Kidney capillary endothelial cell (primary cell): ENCODE measurements at places on chromosomes 2 and 18.

DNA sequence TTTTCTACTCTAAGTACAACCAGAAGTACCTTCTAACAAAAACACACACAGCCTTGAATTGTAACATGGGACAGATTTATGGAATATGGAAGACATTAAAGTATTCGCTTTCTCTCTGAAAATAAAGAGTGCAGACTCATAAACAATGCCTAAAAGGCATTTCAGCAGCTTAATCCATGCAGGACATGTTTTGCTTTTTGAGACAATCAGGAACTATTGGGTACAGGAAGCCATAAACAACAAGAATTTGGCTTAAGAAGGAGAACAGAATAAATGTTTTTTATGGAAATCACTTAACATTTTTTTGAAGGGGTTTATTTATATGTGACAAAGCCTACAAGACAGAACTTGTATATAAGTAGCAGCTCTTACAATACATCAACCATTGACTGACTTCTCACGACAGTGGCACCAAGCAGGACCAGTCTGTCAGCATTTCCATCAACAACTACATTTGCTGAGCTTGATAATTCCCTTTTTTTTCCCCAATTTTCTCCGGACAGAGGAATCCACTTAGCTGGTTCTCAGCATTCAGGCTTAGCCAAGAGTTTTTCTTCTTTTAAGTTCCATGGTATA is 140.1 kb downstream of the EXOC6B start:
- DNase-seq: no peak

DNA sequence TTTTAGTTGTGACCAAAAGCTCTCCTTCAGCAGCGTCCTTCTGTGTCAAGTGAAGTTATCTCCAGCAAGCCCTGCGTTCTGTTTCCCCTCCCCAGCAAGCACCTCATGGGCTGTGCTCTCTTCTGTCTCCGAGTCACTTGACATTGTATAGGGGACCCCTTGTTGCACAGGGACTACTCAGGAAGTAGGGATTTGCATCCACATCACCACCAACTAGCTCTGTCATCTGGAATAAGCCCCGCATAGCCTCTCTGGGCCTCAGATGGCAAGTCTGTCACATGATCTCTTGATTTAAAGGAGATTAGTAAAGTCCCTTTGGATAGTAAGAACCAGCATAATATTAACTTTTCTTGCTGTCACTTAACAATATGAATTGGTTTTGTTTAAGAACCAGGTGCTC is 32.0 kb upstream of the STPG4 start:
- no peak for DNase-seq

- peak; percentile 30 for DNase-seq
Observed at GRCh38 chr2:227188292-227188691, 23.9 kb downstream of the COL4A3 start.

GRCh38 chr18:60019463-60019840 is 119.7 kb downstream of the PMAIP1 start:
- DNase-seq: no peak

- no peak for DNase-seq
Observed at GRCh38 chr2:205483095-205483494, 199.2 kb upstream of the NRP2 start.

- DNase-seq: no peak
Observed at GRCh38 chr18:42412896-42413295, 457.9 kb downstream of the PIK3C3 start.

DNA sequence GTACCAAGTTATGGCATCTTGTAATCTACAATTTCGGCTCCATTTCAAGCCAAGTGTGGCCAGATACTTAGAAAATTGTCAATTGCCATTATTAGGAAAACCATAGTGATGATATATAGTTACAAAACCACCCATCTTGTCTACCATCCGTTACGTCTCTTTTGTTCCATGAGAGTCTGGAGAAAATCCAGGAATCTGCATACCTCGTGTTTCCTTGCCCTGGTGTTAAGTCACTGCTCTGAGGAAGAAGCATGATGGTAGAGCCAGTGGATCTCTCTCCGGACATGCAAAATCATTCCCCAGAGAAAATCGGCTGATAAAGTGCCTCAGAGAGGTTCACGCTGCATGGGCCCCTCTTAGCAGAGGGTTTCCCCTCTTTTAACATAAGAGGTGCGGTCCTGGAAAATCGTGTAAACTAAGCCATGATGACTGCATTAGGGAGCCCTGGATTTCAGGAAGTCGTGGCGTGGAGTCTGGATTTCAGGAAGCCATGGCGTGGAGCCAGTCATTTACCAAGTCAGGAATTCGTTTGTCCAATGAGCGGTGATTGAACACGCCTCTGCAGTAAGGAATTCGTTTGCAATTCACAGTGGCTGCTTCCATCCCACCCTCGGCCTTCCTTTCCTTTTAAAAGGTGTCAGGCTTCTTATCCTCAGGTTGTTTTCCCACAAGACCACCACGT is 158.5 kb upstream of the TPO start:
- DNase-seq: no peak

- DNase-seq: peak; percentile 76
Observed at GRCh38 chr18:31555971-31556747, 35.5 kb upstream of the TTR start.

GRCh38 chr2:187658952-187659525 is 104.8 kb upstream of the TFPI start:
- DNase-seq: peak; percentile 16

GRCh38 chr2:218298314-218298875 is 6.1 kb upstream of the TMBIM1 start:
- no peak for DNase-seq

GRCh38 chr2:195613922-195614321 is 43.1 kb upstream of the SLC39A10 start:
- DNase-seq: peak; percentile 31

DNA sequence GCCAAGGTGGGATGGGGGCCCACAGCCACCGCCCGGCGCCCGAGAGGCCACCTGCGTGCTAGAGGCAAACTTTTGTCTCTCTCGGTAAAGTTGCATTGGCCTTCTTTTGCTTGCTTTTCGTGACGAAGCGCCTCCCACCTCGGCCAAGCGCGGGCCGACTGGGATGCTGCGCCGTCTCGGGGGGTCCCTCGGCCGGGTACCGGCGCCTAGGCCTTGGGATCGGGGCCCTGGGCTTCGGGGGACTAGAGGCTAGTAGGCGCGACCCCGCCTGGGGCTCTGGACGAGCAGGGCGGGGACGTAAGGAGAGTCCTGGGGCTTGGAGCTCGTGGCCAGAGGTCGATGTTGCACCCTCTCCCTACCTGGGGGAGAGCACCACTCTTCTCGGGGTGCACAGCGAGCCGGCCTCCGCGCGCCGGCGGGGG is 545 bp downstream of the GLI2 start:
- DNase-seq: no peak

DNA sequence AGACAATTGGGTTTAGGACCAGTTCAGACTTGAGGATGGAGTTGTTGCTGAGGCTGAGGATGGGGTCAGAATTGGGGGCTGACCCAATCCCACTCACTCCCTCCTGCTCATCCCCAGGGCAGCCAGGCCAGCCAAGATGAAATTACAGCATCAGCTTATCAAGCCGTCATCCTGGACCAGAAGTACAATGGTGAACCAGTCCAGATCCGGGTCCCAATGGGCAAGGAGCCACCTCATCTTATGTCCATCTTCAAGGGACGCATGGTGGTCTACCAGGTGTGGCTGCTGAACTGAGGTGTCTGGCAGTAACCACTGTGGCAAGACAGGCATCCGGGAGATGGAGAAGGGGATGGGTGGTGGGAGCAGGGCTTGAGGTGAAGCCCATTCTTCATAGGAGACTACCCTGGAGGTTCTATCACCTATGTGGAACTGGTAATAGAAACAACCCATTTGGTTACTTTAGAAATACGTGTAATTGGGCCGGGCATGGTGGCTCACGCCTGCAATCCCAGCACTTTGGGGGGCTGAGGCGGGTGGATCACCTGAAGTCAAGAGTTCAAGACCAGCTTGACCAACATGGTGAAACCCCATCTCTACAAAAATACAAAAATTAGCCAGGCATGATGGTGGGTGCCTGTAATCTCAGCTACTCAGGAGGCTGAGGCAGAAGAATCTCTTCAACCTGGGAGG is 13.9 kb downstream of the VIL1 start:
- DNase-seq: no peak

DNA sequence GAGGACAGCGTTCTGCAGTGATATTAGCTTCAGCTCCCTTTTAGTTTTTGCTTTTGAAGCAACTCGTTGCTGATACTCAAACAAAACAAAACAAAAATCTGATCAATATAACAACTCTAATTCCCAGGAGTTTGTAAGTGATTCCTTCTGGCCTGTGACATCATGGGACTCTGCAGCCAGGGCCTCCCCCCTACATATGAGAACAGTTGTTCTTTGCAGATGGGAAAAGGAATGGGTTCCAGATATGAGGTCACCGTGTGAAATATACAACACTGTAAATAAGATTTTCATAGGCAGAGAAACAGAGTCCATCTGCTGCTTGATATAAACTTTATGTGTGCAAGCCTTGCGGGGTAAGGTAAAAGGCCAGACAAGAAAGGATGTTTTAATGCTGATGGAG is 56.7 kb downstream of the DIS3L2 start:
- no peak for DNase-seq

- no peak for DNase-seq
Observed at GRCh38 chr18:48202350-48203260, 206.6 kb downstream of the ZBTB7C start.
